ENCODE measurements at places on chromosomes 1 and 21. TPM values are rescaled to one million over a fixed set of nuclear protein-coding genes. Genes with fewer than 3 reads are reported as not detected.

SLAMF8 gene
- not detected for total RNA-seq

CTSS gene
- 5.5 TPM for total RNA-seq

C8B gene
- total RNA-seq = not detected

PGM1 gene
- 50.2 TPM for total RNA-seq

DCST2 gene
- not detected for total RNA-seq

OR2T11 gene
- total RNA-seq = not detected
